ENCODE measurements at places on chromosomes 2 and 18. TPM values are rescaled to one million over a fixed set of nuclear protein-coding genes. Genes with fewer than 3 reads are reported as not detected.

REEP1 gene
- 0.10 TPM for polyA plus RNA-seq

HOXD12 gene
- polyA plus RNA-seq: not detected

RAD51AP2 gene
- polyA plus RNA-seq: not detected

ARL6IP6 gene
- polyA plus RNA-seq: 18.8 TPM

DNA sequence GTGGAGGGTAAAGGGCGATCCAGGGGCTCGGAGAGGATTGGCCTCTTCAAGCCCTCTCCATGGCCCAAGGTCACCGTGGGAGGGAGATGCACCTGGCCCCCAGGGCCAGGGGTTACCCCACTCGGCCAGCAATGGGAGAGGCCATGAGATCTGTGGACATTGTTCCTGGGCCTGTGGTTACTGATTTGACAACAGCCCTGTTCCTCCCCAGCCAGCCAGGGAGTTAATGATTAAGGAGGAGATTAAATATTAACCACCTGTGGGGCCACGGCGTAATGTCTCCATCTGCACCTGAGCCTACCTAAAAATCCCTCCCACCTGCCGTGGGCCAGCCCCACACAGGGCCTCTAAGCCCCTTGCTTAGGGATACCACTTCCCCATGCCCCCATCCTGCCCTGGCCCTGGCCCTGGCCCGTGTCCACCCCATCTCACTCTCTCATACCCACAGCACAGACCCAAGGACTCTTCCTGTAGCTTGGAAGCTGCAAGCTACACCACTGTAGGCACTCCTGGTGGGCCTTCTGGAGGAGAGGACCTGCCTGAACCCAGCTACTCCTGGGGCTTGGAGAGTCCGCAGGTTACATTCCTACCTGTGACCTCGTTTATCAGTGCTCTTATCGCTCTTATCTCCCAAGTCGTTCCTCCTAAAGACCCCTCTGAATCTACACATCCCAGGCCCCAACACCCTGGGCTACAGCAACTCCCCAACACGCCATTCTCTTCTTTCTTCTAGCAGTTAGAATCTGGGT, 32.1 kb downstream of the ZFP36L2 start:
- no peak for DNase-seq

DNA sequence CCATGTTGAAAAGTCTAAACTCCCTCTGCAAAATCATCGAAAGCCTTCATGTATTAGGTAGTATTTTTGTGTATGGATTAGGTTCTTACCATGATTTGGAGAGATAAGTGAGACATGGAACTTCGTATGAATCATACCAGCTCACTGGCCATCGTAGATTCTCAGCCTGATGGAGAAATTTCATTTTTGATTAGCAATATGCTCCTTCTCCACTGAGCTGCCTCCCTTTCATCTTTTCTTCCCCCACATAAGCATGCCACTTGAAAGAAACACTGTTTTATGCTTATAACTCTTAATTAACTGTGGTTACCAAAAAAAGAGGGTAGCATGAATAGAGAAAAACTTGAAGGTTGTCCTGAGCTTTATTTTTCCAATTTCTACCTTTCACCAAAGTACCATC, 111.9 kb downstream of the NCK2 start:
- no peak for DNase-seq

- no peak for DNase-seq
These were observed 63.2 kb downstream of the IRS1 start for GRCh38 chr2:226736382-226736781.

- DNase-seq: no peak
These were observed 187.2 kb upstream of the FANCL start for GRCh38 chr2:58428096-58429013.

DNA sequence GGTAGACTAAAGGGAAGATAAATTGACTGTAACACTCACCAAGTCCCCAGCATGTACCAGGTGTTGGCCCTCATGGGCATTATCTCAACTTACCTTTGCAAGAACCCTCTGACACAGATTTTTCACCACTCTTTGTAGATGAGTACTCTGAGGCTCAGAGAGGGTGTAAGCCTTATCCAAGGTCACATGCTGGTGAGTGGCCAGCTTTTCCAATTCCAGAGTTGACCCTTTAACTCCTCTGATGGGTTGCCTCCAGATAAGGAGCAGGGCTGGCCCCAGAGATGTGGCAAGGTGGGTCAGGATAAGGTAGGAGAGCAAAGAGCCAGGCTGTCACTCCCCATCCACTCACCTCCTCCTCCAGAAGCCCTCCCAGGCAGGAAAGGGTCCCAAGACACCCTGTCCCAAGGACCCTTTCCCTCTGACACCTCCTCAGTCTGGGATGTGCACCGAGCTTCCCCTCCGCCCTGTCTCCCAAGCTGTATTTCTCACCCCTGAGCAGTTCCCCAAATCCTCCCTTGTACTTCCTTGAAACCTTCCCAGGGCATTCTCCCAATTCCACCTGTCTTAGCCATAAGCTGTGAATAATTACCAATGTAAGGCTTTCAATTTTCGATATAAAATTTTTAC, 165.9 kb downstream of the ZFP36L2 start:
- DNase-seq: no peak

- DNase-seq: no peak
These were observed 63.5 kb downstream of the TXNL1 start for GRCh38 chr18:56574861-56575260.

DNA sequence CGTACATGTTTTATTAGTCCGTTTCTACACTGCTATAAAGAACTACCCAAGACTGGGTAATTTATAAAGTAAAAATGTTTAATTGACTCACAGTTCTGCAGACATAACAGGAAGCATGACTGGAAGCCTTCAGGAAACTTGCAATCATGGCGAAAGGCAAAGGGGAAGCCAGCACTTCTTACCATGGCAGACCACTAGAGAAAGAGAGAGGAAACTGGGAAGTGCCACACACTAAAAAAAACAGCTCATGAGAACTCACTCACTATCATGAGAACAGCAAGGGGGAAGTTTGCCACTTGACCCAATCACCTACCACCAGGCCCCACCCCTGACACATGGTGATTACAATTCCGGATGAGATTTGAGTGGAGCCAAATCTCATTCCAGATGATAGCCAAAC, 466.2 kb downstream of the IRS1 start:
- no peak for DNase-seq

DNA sequence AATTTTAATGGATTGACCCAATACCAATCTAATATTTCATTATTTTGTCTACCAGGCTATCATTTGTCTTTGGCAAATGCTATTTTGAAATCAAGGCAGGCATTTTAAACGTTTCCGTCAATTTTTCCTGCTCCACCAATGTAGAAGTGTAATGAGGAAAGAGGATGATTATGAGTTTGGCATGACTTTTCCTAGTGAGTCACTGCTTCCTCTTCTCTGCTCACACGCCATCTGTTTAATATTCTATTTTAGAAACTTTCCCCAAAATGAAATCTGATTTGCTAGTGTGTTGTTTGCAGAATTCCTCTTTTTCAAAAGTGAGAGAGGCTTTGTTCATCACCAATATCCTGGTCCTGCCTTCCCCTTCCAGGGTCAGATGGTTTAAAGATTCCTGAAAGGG, 42.5 kb upstream of the PID1 start:
- DNase-seq: no peak

- no peak for DNase-seq
These were observed 65.6 kb downstream of the ODC1 start for GRCh38 chr2:10382354-10383061.

DNA sequence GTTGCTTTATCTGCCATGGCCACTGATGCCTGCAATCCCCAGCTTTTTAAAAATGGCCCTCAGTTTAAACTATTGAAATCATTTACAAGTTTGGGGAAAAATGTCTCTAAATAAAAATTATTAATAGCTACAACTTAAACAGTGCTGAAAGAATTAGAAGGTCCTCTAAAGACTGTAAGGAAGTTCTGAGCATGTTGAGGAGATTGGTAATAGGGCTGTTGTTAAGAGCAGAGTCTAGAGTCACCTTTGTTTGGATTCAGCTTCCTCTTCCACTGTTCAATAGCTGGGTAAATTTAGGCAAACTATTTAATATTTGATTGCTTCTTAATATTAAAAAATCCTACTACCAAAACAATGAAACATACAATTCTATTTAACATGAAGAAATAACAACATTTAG, 1127.1 kb upstream of the DDX18 start:
- DNase-seq: no peak

- DNase-seq: no peak
These were observed 57.8 kb upstream of the IGFBP2 start for GRCh38 chr2:216575465-216575864.

GRCh38 chr2:133982256-133982655, 271.6 kb upstream of the MGAT5 start:
- DNase-seq: no peak

GRCh38 chr2:7026742-7027141, 109.5 kb downstream of the RNF144A start:
- no peak for DNase-seq

- no peak for DNase-seq
These were observed 63.2 kb upstream of the TMEM17 start for GRCh38 chr2:62568983-62569837.

DNA sequence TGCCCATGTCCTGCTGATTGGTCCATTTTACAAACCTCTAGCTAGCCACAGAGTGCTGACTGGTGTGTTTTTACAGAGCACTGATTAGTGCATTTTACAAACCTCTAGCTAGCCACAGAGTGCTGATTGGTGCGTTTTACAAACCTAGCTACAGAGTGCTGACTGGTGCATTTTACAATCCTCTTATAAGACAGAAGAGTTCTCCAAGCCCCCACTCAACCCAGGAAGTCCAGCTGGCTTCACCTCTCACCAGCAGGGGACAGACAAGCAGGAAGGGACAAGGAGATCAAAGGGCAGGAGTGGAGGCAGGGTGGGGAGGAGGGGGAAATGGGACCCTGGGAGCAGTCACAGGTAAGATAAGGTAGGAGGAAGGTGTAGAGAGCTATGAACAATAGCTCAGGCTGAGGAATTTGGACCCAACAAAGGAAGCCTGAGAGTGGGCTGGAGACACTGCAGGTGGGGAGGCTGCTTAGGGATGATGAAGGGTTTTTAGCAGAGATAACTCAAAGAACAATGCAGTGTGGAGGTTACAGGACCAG, 37.1 kb downstream of the SH2D6 start:
- no peak for DNase-seq

DNA sequence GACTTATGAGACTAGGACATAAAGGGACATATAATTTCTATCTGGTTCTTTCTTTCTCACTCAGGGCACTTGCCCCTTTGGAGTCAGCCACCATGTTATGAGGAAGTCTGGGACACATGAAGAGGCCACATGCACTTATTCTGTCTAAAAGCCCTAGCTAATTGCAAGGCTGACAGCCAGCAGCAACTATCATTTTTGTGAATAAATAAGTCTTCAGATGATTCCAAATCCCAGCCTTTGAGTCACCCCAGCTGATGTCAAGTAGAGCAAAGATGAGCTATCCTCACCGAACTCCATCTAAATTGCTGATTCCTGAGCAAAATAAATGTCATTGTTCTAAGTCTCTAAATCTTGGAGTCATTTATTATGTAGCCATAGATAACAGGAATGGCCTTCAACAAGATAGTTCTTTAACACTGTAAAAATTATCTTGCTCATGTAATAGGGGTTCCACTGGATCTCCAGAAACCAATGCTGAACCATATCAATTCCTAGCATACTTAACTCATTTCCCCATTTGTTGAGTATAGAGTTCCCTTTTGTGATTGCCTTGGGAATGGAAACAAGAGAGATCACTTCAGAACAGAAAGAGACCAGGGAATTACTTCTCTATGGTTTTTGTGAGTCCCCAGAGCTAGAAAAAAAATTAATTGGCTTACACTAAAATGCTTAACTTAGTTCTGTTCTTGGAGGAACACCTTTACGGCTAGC, 50.6 kb upstream of the FN1 start:
- no peak for DNase-seq

DNA sequence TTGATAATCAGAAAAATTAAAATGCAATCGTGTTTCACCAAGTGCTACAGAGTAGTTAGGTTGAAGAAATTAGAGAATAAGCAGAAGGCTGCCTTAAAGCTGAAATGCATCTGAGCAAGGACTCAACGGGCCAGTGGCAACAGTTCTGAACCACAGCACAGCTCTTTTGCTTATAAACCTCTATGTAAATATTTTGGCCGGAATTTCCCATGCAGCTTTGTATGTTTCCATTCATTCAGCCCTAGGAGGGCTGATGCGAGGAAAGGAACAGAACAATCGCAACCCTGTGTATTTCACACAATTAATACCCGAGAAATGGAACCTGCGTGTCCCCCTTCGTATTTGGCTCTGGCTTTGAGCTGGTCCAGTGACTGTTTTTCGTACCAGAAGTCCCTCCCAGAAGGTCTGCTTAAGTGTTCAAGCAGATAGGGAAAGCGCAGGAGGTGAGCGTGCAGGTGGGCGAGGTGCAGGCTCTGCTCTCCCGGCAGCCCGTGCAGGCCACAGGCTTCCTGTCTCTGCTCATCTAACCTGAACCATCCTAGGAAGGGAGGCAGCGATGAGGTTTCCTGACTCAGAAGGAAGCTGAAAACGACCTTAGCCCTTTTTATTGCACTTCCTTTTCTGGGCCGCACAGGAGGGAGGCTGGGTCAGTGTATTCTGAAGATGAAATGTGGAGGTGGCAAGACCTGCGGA, 67.3 kb downstream of the ASB1 start:
- DNase-seq: no peak

- DNase-seq: no peak
These were observed 158.8 kb upstream of the SLC39A10 start for GRCh38 chr2:195498176-195498575.

DNA sequence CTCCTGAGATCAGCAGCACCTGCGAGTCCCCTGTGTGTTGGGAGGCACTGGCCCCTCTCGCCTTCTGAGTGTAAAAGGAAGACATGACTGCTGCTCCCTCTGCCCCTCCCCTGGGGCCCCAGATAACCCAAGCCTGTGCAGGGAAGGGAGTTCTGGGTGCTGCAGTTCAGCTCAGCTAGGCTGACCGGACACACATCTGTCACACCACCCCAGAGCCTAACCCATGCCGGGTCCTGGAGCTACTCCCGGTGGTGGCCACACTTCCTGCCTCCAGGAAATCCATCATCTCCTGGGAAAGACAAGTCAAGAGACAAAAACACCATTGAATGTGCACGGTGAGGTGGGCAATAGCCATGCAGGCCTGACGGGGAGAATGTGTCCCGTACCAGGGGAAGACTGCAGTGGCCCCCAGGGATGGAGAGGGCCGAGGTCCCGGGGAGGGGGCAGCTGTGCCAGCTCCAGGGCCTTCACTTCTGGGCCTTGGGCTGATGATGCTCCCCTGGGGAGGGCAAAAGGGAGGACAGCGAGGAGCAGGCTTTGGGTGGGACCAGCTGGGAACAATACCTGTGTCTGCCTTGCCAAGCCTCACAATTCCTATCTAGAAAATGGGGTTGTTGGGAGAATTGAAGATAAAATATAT, 210.6 kb downstream of the TFCP2L1 start:
- no peak for DNase-seq

DNA sequence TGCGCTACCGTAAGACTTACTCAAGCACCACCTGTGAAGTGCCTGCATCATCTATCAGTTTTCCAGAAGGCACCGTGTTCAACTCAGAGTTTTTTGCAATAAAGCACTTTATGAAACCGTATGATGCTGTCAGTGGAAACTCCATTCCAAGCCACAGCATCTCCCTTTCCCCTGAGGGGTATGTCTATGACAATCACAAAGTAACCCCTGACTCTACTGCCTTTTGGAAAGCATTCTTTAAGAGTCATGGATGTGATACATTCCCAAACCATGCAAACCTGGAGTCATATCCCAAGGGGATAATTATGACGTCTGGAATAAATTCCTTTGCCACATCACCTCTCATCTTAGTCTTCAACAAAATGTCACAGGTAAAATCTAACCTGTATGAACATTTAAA, 39.2 kb downstream of the UNC50 start:
- no peak for DNase-seq
